Mesothelial cell of epicardium (in vitro differentiated cells): ENCODE measurements at places on chromosomes 3 and 15. TPM values are rescaled to one million over a fixed set of nuclear protein-coding genes. Genes with fewer than 3 reads are reported as not detected.

DNA sequence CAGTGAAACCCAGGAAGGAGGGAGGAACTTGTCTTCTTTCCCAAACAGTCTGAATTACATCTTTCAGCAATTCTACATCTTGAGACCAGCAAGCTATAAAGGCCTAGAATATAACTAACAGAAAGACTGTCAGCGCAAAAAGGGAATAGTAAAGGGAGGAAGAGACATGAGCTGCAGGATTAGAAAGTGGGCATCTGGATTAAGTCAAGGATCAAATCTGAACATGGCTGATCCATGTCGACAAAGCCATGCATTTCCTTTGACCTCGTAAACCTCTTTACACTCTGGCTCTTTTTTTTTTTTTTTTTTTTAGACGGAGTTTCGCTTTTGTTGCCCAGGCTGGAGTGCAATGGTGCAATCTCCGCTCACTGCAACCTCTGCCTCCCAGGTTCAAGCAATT, 35.4 kb upstream of the KCNMB3 start:
- no peak for DNase-seq

DNA sequence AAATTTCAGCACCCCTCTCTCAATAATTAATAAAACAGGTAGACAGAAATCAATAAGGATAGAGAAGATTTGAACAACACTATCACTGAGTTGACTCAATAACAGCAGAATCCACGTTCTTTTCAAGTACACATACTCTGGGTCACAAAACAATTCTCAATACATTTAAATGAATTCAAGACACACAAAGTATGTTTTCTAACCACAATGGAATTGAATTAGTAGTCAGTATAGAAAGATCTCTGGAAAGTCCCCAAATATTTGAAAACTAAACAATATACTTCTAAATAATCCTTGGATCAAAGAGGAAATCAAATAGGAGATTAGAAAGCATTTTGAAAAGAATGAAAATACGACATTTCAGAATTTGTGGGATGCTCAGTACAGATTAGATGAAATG, 40.0 kb downstream of the TKT start:
- DNase-seq, result no peak

GRCh38 chr3:61381745-61382392, 130.6 kb upstream of the FHIT start:
- no peak for DNase-seq

DNA sequence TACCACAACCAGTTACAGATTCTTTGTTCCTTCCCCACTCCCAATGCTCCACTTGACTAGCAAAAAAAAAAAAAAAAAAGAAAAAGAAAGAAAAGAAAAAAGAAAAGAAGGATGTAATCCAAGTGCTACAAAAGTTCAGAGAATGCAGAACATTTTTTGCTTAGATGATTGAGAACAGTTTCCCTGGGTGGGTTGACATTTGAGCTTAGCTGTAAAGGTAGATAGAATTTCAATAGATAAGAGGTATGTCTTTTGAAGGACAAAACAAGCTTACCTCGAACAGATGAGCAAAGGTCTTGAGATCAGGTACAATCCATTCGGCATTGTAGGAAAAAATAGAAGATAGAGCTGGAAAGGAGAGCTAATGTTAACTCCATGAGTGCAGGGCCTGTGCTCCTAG, 344.6 kb upstream of the NECTIN3 start:
- no peak for DNase-seq

Gene CYP1A1
- total RNA-seq, result 0.20 to 0.27 TPM in 2 of 3 replicates, not detected in the other
